ENCODE measurements at places on chromosomes 13 and 19. TPM values are rescaled to one million over a fixed set of nuclear protein-coding genes. Genes with fewer than 3 reads are reported as not detected.

Gene POLR2I
- 44.0 TPM for total RNA-seq

Gene ZNF211
- total RNA-seq: 27.0 TPM

Gene SLC25A41
- 0.46 TPM for total RNA-seq

Gene CATSPERD
- not detected for total RNA-seq

Gene LIG1
- total RNA-seq: 88.9 TPM

Gene SIGLEC12
- not detected for total RNA-seq

Gene PEX11G
- total RNA-seq: 5.7 TPM

Gene CILP2
- total RNA-seq: 1.0 TPM

Gene B3GLCT
- total RNA-seq: 11.0 TPM

Gene UGGT2
- 58.9 TPM for total RNA-seq

Gene VSTM2B
- total RNA-seq: not detected

Gene KLK3
- not detected for total RNA-seq

Gene DPF1
- total RNA-seq: 6.5 TPM

Gene ATP8A2
- 4.8 TPM for total RNA-seq

Gene SPRED3
- 4.6 TPM for total RNA-seq

Gene LHFPL6
- total RNA-seq: 1.7 TPM

Gene ARID3A
- total RNA-seq: 68.7 TPM

Gene IGFL3
- not detected for total RNA-seq

Gene P2RY11
- not detected for total RNA-seq

Gene ACER1
- total RNA-seq: not detected

Gene ICAM3
- 1.3 TPM for total RNA-seq

Gene ENOX1
- 0.68 TPM for total RNA-seq

Gene GAPDHS
- total RNA-seq: not detected

Gene ZNF358
- total RNA-seq: 16.9 TPM

Gene KLK1
- total RNA-seq: not detected

Gene KIRREL2
- total RNA-seq: 2.4 TPM

Gene GRIN2D
- 0.45 TPM for total RNA-seq

Gene SPRYD7
- 4.0 TPM for total RNA-seq

Gene ATXN8OS
- not detected for total RNA-seq

Gene ADGRE3
- total RNA-seq: not detected

Gene KIR2DL1
- not detected for total RNA-seq

Gene RFPL4A
- not detected for total RNA-seq

Gene RNF126
- 50.9 TPM for total RNA-seq

Measured in neural progenitor cell (in vitro differentiated cells).